Kidney epithelial cell (primary cell): ENCODE measurements at places on chromosomes 6 and 20.

DNA sequence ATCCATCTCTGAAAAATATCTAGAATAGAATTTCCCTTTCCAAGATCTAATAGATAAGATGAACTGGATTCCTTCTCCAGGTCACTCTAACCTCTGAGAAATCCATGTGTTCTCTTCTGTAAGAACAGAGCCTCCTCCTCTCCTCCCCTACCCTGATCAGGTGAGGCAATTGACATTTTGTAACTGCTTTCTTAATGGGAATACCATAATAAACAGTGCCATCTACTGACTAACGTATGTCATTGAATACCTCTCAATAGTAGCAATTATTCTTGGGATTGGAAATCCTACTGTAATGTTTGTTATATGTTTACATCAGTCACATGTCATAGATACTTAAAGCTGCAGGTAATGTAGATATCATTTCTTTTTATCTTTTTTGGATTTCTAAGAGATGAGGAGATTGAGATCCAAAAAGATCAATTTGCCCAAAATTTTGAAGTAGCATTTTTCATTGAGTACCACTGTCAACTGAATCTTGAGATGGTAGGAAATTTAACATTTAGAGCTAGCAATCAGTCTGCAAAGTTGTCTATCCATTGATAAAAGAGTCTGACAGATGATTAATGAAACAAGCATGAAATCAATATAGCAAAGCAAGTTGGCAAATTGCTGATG is 365.8 kb upstream of the HSF2 start:
- DNase-seq = peak; percentile 18

- no peak for DNase-seq
These were observed 4.3 kb downstream of the CCDC167 start for GRCh38 chr6:37495244-37495934.

DNA sequence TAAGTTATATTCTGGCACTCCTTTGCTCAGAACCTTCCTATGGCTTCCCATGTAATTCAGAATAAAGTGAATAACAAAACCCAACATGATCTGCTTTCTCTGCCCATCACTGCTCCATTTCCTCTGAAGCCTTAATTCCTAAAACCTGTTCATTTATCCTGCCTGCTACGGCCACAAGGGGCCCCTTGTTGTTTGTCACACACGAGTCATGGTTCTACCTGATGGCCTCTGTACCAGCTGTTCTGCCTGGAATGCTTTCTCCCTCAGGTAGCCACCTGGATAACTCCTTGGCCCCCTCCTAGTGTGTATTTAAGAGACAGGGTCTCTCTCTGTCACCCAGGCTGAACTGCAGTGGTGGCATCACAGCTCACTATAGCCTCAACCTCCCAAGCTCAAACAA is 26.8 kb downstream of the ERGIC3 start:
- DNase-seq = no peak

DNA sequence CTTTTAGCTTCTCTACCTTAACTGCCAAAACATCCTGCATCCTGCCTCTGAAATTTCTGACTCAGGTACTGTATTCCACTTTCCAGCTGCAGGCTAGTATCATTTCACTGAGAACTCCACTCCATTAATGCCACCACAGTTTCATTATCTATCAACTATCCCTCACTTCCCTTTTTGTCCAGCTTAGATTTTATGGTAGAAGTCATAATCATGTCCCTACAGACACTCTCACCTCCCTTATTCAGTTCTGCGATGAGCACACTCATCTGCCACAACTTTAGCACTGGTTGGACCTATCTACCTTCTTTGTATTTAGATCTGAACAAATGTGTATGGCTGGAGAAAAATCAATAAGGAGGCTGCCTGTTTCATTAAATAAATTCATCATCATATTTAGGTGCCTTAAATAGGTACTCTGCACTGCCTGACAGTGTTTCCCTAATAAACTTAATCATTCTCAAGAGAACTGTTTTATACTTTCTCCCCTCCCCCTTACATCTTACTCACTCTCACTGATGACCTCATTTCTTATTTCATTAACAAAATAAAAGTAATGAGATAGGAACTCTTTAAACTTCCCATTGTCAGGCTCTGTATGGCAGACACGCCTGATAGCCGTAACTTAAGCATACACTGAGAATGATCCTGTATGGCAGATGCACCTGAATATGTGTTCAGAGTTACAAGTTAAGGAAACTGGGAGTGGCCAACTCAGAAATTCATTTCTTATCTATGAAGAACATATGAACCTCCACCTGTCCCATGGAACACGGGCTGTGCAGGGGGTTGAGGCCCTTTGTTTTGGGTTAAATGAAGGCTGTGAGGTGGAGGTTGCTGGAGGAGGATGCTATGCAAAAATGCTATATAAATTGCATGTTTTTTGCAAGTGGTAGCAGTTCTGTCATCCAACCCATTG is 95.3 kb upstream of the MAN1A1 start:
- DNase-seq = no peak

DNA sequence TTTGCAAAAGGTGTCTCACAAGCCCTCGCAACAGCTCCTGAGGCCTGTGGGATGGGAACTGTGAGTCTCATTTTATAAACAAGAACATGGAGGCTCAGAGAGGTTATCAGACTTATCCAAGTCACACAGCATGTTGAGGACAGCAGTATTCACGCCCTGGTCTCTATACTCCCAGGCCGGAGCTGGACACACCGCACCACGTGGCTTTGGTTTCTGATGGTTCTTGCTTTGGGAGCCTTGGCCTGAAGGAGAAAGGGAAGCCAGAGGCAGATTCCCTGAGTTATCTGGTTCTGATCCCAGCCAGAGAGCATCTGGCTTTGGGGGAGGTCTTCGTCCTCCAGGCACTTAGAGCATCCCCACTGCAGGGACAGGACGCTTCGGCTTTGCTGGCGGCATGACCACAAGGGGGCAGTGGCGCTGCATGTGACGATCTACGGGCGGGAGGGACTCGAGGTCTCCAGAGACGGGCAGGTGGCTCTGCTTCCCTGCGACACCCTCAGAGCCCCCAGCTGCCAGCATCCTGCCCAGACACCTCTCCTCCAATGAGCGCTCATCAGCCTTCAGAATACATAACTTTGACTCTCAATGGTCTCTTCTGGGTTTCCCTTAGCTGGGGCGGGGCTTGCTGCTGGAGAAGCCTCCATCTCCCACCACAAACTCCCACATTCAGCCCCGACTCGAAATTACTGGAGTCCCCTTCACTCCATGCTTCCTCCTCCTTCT is 51.4 kb upstream of the SAYSD1 start:
- no peak for DNase-seq

- no peak for DNase-seq
These were observed 165.1 kb upstream of the SYNDIG1 start for GRCh38 chr20:24304291-24304690.

DNA sequence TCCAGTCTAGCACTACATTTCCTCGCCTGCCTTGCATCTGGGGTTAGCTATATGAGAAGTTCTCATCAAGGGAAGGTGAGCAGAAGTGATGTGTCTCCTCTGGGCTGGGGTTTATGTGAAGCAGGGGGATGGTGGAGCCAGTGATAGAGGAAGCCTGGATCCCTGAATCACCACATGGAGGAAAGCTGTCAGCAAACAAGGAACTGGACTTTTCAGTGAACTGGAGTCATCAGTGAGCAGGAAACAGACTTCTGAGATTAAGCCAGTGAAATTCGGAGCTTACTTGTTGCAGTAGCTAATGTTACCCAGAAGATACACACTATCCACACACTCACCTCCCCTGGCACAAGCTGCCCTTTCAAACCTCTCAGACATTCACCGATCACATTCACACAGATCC is 13.4 kb upstream of the TOX2 start:
- DNase-seq = no peak

DNA sequence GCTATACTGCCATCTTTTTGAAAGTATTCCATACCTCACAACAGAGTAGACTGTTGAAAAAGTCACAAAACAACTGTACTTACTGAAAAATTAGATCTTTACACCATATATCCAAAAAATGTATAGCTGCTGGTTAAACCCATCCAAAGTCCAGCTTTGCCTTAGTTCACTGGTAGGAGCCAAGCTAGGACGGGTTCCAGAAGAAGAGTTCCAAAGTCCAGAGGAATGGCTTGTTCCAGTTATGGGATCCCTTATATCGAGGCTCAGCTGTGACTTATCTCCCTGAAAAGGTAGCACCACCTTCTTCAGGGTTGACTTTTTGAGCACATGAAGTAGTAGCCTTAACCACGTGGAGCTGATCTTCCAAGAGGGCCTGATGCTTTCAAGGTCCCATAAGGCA is 236.3 kb upstream of the FLRT3 start:
- DNase-seq = no peak

- DNase-seq = no peak
These were observed 27.7 kb downstream of the CST9L start for GRCh38 chr20:23540624-23541023.
